Stimulated activated CD4-positive, alpha-beta T cell treated with anti-CD3 and anti-CD28 coated beads, Interleukin-1b, Interleukin-23, amount 100 ng/mL, for 1 hour (primary cell): ENCODE measurements at places on chromosomes 7 and 10.

DNA sequence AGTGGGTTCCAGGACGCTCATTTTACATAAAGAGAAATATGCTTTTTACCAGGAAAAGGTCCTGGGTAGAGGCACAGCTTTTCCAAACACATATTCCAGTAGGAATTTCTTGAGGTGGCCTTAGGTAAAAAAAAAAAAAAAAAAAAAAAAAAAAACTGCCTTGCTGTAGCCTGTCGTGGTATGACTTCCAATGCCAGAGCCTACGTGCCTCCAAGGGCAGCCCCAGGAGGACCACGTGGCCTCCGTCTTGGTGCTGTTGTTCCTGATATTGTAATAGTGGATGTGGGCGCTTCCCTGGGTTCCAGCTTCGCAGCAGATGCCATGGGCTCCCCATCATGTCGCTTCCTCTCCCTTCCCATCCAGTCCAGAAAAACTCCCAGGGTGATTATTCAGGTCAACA, 49.3 kb downstream of the PRKAG2 start:
- DNase-seq, result no peak

- DNase-seq, result no peak
Measured at GRCh38 chr7:151142686-151143040, 24.8 kb downstream of the GBX1 start.

DNA sequence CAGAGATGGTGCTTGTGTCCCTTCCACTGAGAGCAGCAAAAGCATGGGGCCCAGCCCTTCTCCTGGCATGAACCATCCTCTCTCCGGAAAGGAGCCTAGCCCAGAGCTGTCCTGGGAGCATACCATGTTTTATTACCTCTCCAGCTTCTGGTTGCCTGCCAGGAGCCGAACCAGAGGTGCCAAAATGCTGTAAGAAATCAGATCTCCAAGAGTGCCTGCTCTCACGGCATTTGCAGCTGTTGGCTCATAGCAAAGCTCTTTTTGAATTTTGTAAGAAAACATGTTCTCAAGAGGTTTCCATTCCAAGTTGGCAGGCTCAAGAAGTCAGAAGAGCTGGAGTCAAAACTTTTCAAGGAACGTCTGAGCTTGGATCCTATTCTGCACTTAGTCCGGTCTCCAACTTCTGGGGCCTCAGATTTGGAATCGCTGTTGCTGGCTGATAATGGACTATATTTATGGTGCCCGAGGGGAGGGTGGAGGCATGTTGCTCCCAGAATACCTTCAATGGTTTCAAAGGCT, 211.7 kb upstream of the MKI67 start:
- no peak for DNase-seq

- no peak for DNase-seq
Measured at GRCh38 chr10:86644152-86644793, 10.1 kb upstream of the OPN4 start.

- DNase-seq, result no peak
Measured at GRCh38 chr10:110794808-110795207, 76.9 kb upstream of the PDCD4 start.

DNA sequence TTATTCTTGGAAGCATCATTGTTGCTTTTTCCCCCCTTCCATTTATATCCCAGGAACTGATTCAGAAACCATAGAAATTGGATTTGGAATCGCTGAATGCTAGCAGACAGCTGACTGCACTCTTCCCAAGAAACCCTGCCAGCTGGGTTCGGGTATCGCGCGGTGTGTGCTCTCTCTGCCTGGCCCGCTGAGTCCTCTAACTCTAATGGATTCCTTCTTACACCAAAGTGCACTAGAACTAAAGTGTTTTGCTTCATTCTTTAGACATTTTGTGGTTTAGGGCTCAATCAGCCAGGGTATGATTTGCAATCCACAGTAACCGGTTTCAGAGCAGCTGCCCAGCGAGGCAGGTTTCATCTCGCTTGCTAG, 92.2 kb downstream of the EGFR start:
- no peak for DNase-seq

DNA sequence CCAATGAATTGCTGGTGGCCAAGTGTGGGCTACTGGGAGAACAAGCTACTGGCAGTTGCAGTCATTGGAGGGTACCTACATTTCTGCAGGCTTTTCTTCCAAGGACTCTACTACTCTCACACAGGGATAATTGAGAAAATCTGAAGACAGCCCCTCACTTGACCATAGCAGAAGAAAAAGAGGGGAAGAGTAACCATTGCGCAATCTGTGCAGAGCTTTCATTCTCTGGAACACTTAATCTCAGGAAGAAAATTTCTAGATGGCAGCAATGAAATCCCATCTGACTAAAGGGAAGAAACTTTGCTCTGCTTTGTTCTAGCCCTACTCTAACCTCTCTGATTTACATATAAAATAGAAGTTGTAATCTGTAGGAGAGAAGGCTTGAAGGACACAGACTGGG, 1239.6 kb upstream of the SORCS1 start:
- DNase-seq, result no peak

DNA sequence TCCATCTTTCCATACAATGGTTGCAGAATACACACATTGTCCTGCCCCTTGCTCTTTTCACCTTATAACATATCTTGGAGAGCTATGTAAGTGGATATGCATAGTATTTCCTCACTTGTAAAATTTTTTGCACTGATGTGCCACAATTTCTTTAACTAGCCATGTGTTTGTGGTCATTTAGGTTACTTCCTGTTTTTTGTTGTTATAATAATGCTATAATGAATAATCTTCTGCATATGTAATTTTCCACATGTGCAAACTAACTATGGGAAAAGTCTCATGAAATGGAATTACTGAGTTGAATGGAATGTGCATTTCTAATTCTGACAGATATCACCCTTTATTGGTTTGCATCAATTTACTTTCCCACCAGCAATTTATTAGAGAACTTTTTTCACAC, 2.8 kb downstream of the TAS2R41 start:
- no peak for DNase-seq

- no peak for DNase-seq
Measured at GRCh38 chr7:95473276-95473985, 12.3 kb upstream of the ASB4 start.

- DNase-seq, result no peak
Measured at GRCh38 chr7:50497968-50498367, 47.8 kb upstream of the FIGNL1 start.

DNA sequence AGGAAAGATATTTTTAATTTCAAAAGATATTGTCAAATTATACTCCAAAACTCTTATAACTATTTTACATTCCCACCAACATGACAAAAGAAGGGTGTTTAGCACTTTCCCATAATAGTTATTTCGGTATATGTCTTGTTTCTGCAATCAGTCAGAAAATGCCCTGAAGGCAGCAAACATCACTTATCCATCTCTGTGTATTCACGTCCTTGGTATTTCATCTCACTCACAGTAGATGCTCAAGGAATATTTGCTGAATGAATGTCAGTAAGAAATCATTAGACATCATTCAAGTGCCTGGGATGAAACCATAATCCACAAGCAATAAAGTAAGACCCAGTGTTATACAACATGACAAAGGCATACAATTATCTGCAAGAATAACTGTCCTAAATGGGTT, 112.7 kb downstream of the GFRA1 start:
- no peak for DNase-seq
